ENCODE measurements at places on chromosomes 12 and 14. TPM values are rescaled to one million over a fixed set of nuclear protein-coding genes. Genes with fewer than 3 reads are reported as not detected.
A peak's percentile ranks its signal among the peaks of the same experiment; 100 is the strongest.

The M6PR gene
- 144 TPM for total RNA-seq

The EFS gene
- not detected for total RNA-seq

The DACT1 gene
- 2.8 TPM for total RNA-seq

- no peak for ATAC-seq
Measured at GRCh38 chr14:55605793-55606192, 25.8 kb downstream of the KTN1 start.

- ATAC-seq = no peak
Measured at GRCh38 chr14:30330445-30330844, 228.5 kb upstream of the G2E3 start.

DNA sequence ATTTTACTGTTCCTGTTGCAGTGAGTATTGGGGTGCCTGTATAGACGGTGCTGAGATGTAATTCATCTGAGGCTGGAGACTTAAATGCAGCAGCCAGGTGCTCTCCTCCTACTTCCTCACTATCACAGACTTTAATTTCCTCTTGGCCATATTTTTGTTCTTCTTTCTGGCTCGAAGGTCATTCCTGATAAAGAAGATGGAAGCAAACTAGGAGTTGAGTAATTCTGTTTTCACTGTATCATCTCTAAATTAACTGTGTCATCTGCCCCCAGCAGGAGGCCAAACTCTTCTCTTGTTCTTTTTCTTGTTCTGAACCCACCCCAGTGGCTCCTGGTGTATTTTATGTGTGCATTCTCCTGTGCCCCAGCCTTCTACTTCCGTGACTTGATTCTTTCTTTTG is 141.7 kb upstream of the ARHGAP5 start:
- ATAC-seq = no peak

GRCh38 chr12:79635676-79636075 is 55.1 kb downstream of the PAWR start:
- no peak for ATAC-seq

- ATAC-seq = no peak
Measured at GRCh38 chr14:101780390-101780789, 18.9 kb downstream of the PPP2R5C start.

DNA sequence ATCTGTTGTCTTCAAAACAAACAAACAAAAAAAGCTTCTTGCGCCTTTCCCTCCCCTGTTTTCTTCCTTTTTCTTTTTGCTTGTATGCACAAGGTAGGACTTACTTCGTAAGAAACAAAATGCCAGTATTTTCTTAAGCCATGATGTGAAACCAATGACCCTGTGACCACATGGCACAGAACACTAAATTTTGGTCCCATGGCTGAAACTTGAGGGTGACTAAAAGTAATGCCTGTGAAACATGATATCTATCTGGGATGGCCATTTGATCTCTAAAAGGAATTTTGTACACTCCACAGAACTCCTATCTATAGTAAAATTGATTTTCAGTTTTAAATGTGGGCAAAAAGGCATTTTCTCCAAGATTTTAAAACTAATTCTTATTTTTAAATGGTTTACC is 63.6 kb downstream of the PAPOLA start:
- ATAC-seq = no peak

GRCh38 chr12:53324113-53324778 is 2.8 kb upstream of the AAAS start:
- peak; percentile 30 for ATAC-seq

DNA sequence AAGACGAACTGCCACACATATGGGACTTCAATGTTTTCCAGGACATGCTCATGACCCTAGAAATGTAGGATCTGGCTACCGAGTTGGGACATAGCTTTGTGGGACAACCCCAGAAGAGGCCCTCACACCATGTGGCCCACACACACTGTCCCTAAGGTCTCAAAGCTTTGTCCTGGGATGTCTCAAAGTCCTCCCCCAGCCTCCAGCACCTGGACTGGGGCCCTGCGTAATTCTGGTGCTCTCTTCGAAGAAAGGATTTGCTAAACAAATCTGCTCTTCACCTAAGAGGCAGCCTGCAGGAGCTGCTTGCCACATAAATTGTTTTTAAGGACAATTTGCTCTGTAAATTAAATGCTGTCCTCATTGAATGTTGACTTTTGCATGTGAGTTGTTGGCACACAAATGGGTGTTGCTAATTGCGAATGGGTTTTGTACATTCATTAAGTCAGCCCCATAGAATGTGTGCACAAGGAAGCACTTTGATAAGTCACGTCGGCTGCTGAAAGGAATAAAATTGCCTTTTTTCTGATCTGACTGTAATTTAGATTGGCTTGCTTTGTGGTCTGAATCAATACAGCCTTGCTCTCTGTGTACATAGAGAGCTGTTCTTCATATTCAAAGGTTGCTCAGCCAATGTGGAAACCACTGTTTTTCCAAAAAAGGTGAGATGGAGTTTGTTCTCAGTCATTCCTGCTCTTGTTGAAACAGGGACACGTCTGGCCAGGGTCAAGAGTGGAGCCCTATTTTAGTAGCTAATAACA is 161.6 kb upstream of the PWP1 start:
- ATAC-seq = no peak

- ATAC-seq = no peak
Measured at GRCh38 chr14:69093631-69094421, 59.1 kb downstream of the DCAF5 start.

GRCh38 chr14:95222870-95223398 is 65.6 kb upstream of the DICER1 start:
- no peak for ATAC-seq

Measured in activated T-helper 17 cell treated with anti-CD3 and anti-CD28 coated beads, Interleukin-2, amount 50 U/mL, for 72 hours (primary cell).